Progenitor cell of endocrine pancreas (in vitro differentiated cells): ENCODE measurements at places on chromosomes 6 and 20. TPM values are rescaled to one million over a fixed set of nuclear protein-coding genes. Genes with fewer than 3 reads are reported as not detected.
A peak's percentile ranks its signal among the peaks of the same experiment; 100 is the strongest.

Gene ASCC3
- 36.6 and 45.2 TPM in 2 replicates for total RNA-seq

DNA sequence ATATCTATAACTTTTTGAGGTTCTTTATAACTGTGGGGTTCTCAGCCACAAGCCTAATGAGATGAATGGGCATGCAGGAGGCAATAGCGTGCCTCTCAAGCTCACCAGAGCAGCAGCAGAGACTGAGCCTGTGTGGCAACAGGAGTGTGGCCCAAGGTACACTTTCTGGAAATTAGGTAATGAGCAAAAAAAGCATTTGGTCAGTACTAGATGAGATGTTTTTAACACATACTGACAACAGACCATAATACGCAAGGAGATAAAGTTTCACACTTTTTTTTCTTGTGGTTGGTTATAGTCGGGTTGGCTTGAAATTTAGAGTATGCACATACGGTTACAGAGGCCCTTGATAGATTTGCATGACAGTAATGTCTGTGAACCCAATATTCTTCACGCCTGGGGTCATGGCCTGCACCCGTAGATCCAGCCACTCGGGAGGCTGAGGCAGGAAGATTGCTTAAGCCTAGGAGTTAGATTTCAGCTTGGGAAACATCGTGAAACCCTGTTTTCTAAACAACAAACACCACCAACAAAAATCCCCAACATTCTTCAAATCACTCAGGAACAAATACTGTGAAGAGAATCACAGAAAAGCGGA lies 300.1 kb downstream of the GMDS start:
- H3K4me3 ChIP-seq: no peak overlapping the region
- no peak overlapping the region for H3K27ac ChIP-seq
- H3K4me1 ChIP-seq: peaks cover 3% of the 10 kb centered on the region
- H3K27me3 ChIP-seq: no peaks in the 10 kb centered on the region
- H3K36me3 ChIP-seq: no peaks in the 10 kb centered on the region

DNA sequence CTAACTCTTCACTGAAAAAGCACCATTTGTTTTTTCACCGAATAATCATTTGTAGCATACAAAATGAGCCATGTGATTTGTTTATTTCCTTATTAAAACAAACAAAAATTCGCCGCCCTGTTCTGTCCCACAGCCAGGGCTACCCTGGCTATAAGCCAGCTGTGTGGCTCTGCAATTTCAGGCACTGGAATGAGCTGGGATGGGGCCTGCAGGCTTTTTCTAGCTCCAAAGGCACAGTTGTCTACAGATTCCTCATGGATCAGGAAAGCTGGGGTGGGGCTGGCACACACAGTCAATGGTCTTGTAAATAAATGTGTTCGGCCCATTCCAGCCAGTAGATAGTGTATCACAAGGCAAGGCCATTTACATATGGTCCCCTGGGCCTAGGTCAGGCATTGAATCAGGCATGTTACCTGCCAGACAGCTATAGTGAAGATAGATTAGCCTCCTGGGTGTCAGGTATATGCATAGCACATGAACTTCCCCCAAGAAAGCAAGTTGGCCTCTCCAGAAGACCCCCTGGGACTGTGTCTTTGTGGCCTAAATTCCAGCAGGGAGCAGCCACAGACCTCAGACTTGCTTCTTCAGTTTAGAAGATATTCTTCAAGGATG lies 608.9 kb downstream of the MAFB start:
- H3K36me3 ChIP-seq: no peaks in the 10 kb centered on the region
- H3K4me3 ChIP-seq: no peak overlapping the region
- H3K4me1 ChIP-seq: peaks cover 6% of the 10 kb centered on the region
- no peak for DNase-seq
- H3K27me3 ChIP-seq: no peaks in the 10 kb centered on the region
- H3K27ac ChIP-seq: no peak overlapping the region

GRCh38 chr6:5250911-5251310 lies 9.8 kb downstream of the LYRM4 start:
- no peak overlapping the region for H3K27ac ChIP-seq
- H3K27me3 ChIP-seq: no peaks in the 10 kb centered on the region
- H3K4me1 ChIP-seq: no peaks in the 10 kb centered on the region
- H3K4me3 ChIP-seq: no peak overlapping the region

GRCh38 chr6:16759646-16760515 lies 1.4 kb downstream of the ATXN1 start:
- peak overlapping the region; percentile 95 for H3K27ac ChIP-seq
- H3K4me1 ChIP-seq: peaks cover 47% of the 10 kb centered on the region
- peak; percentile 75 for DNase-seq
- H3K36me3 ChIP-seq: no peaks in the 10 kb centered on the region

DNA sequence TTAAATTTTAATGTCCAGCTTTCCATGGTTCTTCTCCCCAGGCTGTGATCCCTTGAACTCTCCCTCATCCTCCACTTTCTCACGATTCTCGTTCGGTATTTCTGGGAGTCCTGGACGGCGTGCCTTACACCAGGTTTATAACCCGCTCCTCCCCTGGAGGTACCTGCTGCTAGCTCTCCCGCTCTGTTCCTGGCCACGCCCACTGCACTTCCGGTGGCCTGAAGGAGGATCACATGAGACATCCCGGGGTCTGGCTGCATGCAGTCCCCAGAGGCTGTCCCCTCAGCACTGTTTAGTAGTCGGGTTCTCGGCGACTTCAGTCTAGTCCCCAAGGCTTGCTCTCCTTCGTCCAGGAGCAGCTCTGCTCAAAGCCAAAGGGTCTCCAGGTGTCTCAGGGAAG lies 28.4 kb upstream of the GCLC start:
- H3K36me3 ChIP-seq: no peaks in the 10 kb centered on the region
- peaks cover 1% of the 10 kb centered on the region for H3K4me1 ChIP-seq
- no peaks in the 10 kb centered on the region for H3K27me3 ChIP-seq
- H3K4me3 ChIP-seq: no peak overlapping the region
- DNase-seq: no peak
- H3K27ac ChIP-seq: no peak overlapping the region

- no peaks in the 10 kb centered on the region for H3K36me3 ChIP-seq
- DNase-seq: no peak
- H3K27ac ChIP-seq: no peak overlapping the region
- no peak overlapping the region for H3K4me3 ChIP-seq
- peaks cover 23% of the 10 kb centered on the region for H3K27me3 ChIP-seq
Measured at GRCh38 chr20:35299780-35300179, 7.6 kb upstream of the FAM83C start.

- H3K4me3 ChIP-seq: no peak overlapping the region
- H3K4me1 ChIP-seq: no peaks in the 10 kb centered on the region
- H3K27ac ChIP-seq: no peak overlapping the region
- H3K36me3 ChIP-seq: no peaks in the 10 kb centered on the region
- peaks cover 3% of the 10 kb centered on the region for H3K27me3 ChIP-seq
Measured at GRCh38 chr6:157267109-157267611, 56.2 kb downstream of the TMEM242 start.

DNA sequence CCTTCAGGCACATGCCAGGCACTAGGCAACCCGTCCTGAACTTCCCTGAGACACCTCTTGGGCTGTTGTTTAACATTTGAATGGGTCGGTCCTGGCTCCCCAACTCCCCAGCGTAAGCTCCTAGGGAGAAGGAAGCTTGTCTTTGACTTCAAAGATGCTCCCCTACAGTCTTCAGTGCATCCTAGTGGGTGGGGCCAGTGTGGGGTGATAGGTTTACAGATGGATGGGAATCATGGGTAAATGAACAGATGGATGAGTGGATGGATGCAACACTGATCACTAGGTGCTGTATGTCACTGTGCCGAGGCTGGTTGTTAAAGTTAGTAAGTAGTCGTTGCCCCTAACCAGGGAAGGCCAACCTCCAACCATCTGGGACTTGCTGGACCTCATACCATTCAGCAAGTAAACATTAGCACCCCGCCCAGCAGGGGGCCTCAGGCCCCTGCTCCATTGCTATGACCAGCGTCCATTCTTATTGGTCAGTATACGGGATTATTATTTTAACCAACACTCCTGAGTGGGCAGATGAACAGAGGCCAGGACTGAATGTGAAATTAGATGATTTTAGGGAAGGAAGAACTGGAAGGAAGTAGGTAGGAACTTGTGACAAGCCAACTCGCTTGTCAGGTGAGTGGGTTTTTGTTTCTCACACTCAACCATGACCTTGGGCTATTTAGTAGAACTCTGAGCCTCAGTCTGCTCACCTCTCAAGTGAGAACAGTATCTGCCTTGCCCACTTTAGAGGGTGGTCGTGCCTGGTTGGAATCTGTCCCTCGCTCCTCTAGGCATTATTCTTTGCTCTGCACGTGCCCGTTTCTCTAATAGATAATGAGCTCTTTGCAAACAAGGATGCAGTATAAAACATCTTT lies 82.9 kb upstream of the FOXP4 start:
- no peaks in the 10 kb centered on the region for H3K36me3 ChIP-seq
- peak; percentile 54 for DNase-seq
- peak overlapping the region; percentile 45 for H3K27ac ChIP-seq
- peaks cover 20% of the 10 kb centered on the region for H3K4me1 ChIP-seq
- H3K27me3 ChIP-seq: peaks cover 2% of the 10 kb centered on the region

GRCh38 chr20:10579942-10580341 lies 93.9 kb downstream of the JAG1 start:
- peaks cover 3% of the 10 kb centered on the region for H3K4me1 ChIP-seq
- H3K4me3 ChIP-seq: no peak overlapping the region
- no peak for DNase-seq
- H3K36me3 ChIP-seq: peaks cover 1% of the 10 kb centered on the region
- H3K27ac ChIP-seq: no peak overlapping the region
- H3K27me3 ChIP-seq: no peaks in the 10 kb centered on the region

- H3K4me1 ChIP-seq: no peaks in the 10 kb centered on the region
- no peak overlapping the region for H3K27ac ChIP-seq
- peaks cover 5% of the 10 kb centered on the region for H3K27me3 ChIP-seq
- no peaks in the 10 kb centered on the region for H3K36me3 ChIP-seq
- DNase-seq: no peak
Measured at GRCh38 chr20:40477805-40478204, 211.2 kb downstream of the MAFB start.

GRCh38 chr6:92568541-92568940 lies 850.8 kb downstream of the EPHA7 start:
- no peak for DNase-seq
- no peaks in the 10 kb centered on the region for H3K4me1 ChIP-seq
- H3K27me3 ChIP-seq: no peaks in the 10 kb centered on the region
- H3K36me3 ChIP-seq: no peaks in the 10 kb centered on the region

DNA sequence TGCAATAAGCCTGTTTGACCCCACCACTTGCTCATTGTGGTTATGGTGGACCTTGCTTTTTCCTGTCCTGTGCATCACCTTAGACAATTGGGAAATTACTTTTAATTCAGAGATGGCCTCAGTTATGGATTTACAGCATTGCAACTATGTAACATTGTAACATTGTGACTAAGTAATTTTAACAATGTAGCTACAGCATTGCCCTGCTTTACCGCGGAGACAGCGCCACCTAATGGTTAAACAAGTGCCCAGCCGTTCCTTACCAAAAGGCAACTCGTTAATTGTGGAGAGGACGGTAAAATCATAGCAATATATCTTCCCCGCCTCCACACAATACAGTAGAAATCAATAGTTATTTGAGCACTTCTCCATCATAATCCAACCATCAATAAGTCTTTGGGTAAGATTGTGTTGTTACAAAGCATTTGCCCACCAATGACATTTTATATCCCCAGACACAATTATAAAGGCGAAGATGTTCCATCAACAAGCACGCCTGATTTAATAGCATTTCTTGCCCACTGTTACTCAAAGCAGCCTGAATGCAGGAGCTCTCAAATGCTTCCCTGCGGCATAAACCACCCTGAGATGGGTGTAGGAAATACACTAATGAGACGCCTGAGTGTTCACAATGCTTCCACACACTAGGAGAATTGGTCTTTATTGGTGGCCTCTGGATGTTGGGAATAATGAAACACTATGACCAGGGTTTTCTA lies 93.7 kb downstream of the PROKR2 start:
- H3K27ac ChIP-seq: peak overlapping the region; percentile 15
- no peak overlapping the region for H3K4me3 ChIP-seq
- peaks cover 2% of the 10 kb centered on the region for H3K4me1 ChIP-seq
- DNase-seq: peak; percentile 22
- no peaks in the 10 kb centered on the region for H3K36me3 ChIP-seq
